ENCODE measurements at places on chromosomes 11 and 22. TPM values are rescaled to one million over a fixed set of nuclear protein-coding genes. Genes with fewer than 3 reads are reported as not detected.

DNA sequence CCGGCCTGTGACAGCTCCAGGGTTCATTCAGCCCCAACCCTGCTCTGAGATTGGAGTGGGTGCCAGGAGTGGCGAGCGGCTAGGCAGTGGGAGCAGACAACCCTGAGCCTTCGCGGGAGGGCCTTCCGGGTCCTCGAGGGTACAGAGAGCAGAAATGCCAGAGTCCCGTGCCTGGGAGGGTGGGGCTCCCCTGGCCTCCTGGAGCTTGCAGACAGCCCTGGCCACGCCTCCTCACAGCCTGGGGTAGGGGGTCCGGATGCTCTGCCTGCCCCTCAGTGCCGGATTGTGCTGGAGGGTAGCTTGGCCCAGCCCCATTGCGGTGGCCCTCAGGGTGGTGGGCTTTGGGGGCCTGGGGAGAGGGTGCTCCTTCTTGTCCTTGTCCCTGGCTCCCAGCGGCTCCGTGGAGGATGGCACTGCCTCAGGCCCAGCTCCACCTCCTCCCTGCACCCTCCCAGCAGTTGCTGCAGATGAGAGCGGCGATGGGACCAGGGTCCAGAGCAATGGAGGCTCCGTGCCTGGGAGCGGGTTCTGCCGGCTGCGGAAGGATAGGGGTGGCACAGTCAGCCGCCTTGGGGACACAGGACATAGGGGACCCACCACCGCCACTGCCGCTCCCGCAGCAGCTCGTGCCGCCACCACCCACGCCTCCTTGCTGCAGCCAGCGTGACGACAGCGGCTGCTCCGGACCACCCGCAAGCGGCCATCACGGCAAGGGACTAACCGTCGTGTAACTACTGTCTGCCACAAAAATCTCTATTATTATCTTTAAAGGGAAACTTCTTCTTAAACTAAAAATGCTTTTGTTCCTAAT is 34.9 kb upstream of the OR10G7 start:
- no peak for DNase-seq

Gene DDIAS
- total RNA-seq = 0.58 TPM

Gene MMP13
- total RNA-seq = not detected

DNA sequence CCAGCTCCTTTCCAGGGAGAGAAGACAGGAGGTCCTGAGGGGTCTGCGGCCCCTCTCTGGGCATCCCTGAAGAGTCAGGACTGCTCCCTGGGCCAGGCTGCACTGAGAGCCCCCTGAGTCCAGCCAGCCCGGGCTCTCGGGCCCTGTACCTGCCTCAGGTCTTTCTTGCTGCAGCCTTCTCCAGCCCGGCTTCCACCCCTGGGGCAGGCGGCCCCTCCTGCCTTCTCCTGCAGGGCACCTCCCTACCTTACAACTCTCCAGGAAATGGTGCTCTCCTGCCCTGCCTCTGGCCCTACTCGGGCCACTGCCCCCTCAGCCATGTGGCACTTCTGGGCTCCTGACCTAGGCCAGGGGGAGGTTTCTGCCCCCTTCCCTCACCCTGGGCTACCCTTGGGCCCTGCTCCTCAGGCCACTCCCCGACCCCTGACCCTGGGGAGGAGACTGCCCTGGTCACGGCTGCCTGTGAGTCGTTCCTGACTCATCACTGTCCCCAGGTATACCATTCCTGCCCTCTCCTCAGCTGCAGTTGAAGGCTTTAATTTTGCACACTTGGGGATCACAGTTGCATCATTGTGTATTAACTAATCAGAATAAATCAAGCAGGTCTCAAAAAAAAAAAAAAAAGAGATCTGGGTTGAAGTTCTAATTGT is 251.1 kb downstream of the NXPE2 start:
- DNase-seq = no peak

Gene PATE3
- not detected for total RNA-seq

DNA sequence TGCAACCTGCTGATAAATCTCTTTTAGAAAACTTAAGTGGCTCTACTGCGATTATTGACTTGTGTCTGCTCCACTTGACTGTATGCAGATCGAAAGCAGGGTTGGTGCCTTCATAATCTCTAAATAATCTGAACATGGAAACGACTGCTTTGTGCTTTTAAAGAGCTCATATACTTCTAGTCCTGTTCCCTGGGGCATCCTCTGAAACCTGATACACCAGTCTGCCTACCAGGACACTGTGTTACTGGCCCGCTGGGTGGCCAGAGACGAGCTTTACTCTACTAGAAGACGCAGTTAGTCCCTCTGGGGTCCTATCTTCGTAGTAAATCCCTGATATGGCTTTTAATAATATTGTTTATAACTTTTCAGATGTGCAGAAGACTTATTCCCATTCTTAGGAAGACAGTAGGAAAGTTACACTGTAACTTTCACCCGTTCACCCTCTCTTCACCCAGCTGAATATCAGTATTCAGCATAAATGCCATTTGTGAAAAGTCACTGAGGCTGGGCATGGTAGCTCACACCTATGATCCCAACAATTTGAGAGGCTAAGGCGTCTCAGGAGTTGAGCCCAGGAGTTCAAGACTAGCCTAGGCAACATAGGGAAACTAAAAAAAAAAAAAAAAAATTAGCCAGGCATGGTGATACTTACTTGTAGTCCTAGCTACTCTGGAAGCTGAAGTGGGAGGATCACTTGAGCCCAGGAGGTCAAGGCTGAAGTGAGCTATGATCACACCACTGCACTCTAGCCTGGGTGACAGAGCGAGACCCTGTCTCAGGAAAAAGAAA is 9.0 kb upstream of the HTR3B start:
- DNase-seq = no peak

DNA sequence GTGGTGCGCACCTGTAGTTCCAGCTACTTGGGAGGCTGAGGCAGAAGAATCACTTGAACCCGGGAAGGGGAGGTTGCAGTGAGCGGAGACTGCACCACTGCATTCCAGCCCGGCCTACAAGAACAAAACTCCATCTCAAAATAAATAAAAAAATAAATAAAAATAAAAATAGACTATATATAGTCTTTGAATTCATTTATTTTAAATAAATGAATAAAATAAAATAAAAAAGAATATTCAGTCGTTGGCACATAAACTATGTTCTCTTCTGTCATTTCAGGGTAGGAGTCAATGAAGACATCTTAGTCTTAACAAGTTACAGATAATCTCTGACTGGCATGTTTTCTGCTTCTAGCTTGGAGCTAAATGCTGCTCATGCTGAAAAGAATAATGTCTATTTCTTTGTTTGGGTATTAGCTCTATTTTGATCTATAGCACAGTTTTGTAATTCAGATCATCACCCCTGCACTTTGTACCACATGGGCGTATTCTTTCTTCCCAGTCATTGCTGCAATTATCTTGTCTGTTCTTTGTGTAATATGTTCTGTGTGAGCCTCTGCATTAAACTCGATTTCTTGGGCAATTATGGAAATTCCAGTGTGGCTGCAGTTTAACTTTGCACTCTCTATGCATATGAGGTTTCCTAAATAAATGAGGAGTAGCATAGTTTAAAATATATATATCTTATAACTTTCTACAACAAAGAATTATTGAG is 1.4 kb upstream of the MS4A14 start:
- DNase-seq = no peak

Gene SPTY2D1
- 8.7 TPM for total RNA-seq

Gene MRGPRX4
- total RNA-seq = not detected

GRCh38 chr22:49948958-49949913 is 11.3 kb upstream of the PIM3 start:
- no peak for DNase-seq

Gene MAJIN
- not detected for total RNA-seq

Gene CD248
- total RNA-seq = 12.3 TPM

DNA sequence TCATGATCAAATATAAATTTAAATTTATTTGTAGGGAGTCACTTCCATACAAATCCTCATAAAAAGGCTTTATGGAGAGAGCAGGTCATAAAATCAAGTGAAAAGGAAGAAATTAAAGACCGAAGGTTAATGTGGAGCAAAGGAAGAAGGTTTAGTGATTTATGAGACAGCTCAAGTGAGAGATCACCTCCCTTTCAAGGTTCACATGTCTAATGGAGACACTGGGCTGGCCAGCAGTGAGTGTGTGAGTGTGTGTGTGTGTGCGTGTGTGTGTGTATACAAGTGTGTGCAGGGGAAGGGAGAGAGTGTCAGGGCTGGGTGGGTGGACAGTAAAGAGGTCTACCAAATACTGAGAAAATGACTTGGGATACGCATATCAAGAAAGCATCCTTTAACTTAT is 251.2 kb downstream of the FAT3 start:
- no peak for DNase-seq

DNA sequence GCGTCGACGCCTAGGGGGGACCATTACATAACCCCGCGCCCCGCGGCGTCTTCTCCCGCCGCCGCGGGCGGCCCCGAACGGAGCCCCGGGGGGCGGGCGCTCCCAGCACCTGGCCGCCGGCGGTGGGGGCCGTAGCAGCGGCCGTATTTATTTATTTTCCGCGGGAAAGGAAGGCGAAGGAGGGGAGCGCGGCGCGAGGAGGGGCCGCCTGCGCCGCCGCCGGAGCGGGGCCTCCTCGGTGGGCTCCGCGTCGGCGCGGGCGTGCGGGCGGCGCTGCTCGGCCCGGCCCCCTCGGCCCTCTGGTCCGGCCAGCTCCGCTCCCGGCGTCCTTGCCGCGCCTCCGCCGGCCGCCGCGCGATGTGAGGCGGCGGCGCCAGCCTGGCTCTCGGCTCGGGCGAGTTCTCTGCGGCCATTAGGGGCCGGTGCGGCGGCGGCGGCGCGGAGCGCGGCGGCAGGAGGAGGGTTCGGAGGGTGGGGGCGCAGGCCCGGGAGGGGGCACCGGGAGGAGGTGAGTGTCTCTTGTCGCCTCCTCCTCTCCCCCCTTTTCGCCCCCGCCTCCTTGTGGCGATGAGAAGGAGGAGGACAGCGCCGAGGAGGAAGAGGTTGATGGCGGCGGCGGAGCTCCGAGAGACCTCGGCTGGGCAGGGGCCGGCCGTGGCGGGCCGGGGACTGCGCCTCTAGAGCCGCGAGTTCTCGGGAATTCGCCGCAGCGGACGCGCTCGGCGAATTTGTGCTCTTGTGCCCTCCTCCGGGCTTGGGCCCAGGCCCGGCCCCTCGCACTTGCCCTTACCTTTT is at the start of gene EP300:
Gene EP300 (plus strand): TSS at position 570 of the 795 bp plus-strand sequence. CDS start 413 bp downstream, outside the sequence.
- peak; percentile 86 for DNase-seq

GRCh38 chr11:1782031-1782590 is 18.4 kb upstream of the CTSD start:
- no peak for DNase-seq

GRCh38 chr11:110450246-110450645 is 20.5 kb downstream of the FDX1 start:
- no peak for DNase-seq

- no peak for DNase-seq
These were observed 208.1 kb downstream of the MYO18B start for GRCh38 chr22:25950111-25950510.

GRCh38 chr11:105862736-105863367 is 159.2 kb downstream of the MSANTD4 start:
- no peak for DNase-seq

- DNase-seq = no peak
These were observed 31.4 kb downstream of the PLAAT5 start for GRCh38 chr11:63459586-63459985.

DNA sequence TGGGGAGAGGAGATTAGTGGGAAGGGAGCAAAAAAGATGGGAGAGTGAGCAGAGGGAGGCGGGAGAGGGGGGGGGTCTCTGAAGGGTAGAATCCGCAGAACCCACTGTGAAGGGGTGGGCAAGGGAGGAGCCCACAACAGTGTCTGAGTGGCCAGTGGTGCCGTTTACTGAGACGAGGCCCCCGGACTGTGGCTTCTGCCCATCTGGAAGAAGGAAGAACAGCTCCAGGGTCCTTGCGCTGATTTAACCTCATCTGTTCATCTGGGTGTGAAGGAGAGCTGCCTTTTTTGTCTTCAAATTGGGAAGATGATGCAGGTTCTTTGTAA is 45.7 kb upstream of the ANO1 start:
- no peak for DNase-seq

- no peak for DNase-seq
These were observed 46.0 kb downstream of the PRCP start for GRCh38 chr11:82854242-82854641.

Gene HRAS
- total RNA-seq = 55.9 TPM

- DNase-seq = no peak
These were observed 425.4 kb downstream of the CTTN start for GRCh38 chr11:70823771-70824170.

Gene SCO2
- not detected for total RNA-seq

Gene PKP3
- 0.52 TPM for total RNA-seq

DNA sequence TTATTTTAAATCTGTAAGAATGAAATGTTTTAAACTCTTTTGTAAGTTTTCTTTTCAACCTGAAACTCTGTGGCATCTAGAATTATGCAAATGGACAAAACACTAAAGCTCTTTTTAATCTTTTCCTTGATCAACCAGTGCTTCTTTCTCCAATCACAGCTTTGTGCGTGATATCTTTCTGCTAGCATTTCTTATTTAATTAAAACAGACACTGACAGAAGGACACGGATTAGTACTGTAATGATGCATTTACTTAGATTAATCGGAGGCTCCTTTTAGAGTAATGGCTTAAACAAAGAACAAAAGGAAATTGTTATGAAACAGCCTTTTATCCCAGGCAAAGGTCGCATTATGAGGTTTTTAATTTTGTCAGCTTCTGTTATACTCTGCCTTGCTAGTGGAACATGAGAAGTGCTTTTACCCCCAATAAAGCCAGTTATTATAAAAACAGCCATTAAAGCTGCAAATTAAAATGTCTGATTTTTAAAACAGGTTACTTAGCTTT is 48.5 kb upstream of the SOX6 start:
- DNase-seq = no peak

DNA sequence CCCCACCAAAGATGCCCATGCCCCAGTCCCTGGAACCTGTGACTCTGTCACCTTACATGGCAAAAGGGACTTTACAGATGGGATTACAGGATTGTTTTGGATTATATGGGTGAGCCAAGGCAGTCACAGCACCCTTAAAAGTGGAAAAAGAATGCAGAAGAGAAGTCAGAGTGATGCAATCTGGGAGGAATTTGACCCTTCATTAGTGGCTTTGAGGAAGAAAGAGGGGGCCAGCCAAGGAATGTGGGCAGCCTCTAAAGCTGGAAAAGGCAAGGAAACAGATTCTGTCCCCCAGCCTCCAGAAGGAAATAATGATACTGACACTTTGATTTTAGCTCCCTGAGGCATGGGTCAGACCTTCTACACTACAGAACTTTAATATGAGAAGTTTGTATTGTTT is 257.3 kb upstream of the ISX start:
- no peak for DNase-seq

DNA sequence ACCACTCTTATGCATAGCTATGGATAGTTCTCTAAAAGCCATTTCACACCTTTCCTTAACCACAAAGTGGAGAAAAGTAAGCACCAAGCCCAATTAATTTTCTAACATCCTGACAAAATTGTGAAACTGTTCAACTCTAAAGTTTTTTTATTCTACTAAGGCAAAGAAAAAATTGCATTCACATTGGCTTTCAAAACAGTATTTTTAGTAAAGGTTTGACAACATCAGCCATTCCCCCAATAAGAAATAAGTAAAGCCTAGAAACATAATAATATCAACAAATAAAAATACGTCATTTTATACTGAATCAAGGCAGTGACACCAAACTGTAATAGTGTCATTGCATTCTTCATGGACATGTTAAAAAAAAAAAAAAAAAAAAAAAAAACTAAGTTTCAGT is 11.1 kb downstream of the FAM168A start:
- no peak for DNase-seq

- DNase-seq = no peak
These were observed 2.6 kb upstream of the MS4A2 start for GRCh38 chr11:60085909-60086308.

Measured in left ventricle myocardium inferior (tissue), 1 donor.